ENCODE measurements at places on chromosomes 4 and X.

DNA sequence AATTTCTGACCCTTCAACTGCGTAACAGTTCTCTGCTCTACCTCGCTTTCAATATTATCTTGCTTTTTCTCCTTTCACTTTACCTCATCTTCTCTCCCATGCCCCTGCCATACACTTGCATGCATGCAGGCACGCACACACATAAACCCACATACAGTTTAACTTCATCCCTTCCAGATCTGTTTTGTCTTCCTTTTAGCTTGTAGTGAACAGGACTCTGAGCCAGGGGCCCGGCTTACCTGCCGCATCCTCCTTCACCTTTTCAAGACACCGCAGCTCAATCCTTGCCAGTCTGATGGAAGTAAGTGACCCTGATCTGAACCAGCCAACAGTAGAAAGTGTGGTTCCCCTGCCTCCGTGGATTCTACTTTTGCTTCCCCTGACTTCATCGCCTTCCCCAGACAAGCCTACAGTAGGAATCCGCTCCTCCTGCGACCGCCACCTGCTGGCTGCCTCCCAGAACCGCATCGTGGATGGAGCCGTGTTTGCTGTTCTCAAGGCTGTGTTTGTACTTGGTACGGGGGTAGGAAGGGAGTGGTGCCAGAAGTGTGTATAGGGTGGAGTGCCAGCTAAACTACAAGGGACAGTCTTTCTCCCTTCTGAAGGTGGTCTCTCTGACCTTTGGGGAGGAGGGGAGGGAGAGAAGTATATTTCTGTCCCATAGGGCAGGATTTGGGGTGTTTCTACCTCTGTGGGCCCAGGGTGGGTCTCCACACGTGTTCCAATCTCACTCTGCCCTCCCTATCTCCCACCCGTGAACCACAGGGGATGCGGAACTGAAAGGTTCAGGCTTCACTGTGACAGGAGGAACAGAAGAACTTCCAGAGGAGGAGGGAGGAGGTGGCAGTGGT lies 10.7 kb downstream of the MED12 start:
- DNase-seq, result peak; percentile 63

DNA sequence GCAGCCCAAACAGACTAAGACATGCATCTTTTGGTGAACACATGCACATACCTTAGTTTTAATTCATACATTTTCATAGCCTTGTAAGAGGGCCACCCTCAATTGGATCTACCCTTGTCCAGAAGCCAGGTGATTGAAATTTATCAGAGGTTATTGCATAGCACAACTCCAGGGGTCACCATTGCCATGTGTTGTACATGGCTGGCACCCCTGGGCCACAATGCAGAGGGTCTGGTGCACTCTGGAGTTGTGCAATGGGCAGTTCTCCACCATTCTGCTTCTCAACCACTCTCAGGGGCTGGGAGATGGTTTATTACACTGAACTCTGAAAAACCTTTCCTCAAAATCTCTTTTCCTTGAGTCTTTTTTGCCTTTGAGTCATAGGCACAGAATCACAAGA lies 184.4 kb upstream of the CXorf66 start:
- DNase-seq, result no peak

GRCh38 chr4:128525387-128525786 lies 237.8 kb upstream of the PGRMC2 start:
- peak; percentile 42 for DNase-seq

DNA sequence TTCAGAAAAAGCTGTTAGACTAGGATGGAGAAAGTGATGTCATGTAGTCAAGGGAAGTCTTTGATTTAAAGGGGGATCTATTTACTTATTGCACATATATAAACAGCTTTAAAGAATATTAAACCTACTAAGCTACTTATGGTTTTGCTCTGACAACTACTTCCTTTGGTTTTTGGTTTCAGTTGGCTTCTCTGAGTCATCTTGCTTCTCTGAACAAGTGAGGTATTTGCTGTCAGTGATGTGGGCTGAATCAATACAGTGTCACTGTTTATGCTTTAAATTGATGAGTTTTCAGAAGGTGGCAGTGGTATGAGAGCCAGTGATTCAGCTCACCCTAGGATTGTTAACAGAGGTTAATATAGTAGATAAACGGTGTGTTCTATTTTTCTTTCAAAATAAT lies 75.1 kb downstream of the CEP44 start:
- no peak for DNase-seq

GRCh38 chrX:150849996-150850720 lies 48.3 kb downstream of the CD99L2 start:
- DNase-seq, result no peak

DNA sequence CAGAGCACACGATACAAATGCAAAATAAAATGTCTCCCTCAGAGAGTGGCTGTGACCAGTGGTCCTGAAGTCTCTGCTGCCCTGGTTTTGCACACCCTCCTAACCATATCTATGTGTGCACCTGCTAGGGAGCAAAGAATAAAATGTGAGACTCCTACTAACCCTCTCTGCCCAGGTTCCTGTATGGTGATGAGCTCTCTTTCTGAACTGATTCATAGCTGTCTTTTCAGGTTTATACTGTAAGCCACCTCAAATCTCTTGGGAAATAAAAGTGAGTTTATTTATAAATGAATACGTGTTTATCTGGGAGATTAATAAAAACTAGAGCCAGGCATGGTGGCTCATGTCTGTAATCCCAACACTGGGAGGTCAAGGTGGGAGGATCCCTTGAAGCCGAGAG lies 126.0 kb upstream of the RBPJ start:
- no peak for DNase-seq

DNA sequence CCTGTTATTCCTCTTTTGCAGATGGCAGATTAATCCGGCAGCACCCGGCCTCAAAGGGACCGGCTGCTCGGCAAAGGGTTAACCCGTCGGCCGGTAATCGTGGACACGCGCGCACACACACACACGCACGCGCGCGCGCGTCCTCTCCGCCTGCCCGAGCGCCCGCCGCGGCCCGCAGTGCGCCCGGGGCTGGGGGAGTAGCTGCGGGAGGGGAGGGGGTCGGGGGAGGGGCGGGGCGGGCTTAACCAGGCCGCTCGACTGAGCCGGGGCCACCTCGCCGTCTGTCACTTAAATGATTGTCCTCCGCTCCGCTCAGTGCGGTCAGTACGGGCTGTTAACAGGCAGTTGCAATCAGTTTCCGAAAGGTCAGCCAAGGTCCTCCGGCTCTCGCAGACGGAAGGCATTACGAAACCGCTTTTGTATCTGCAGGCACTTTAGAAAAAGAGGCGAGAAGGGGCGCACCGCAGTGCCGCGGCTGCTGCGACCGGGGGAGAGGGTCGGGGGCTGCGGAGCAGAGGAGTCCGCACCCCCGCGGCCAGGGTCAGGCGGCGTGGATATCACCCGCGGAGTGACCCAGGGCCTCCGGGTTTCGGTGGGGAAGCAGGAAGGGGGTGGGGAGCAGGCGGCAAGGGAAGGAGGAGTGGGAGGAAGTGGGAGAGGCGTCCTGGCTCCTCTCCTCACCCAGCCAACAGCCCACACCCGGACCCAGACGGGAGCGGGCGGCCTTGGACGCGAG lies 57.3 kb upstream of the BCOR start:
- DNase-seq, result peak; percentile 78

GRCh38 chrX:24760363-24761000 lies 66.8 kb downstream of the POLA1 start:
- DNase-seq, result no peak

DNA sequence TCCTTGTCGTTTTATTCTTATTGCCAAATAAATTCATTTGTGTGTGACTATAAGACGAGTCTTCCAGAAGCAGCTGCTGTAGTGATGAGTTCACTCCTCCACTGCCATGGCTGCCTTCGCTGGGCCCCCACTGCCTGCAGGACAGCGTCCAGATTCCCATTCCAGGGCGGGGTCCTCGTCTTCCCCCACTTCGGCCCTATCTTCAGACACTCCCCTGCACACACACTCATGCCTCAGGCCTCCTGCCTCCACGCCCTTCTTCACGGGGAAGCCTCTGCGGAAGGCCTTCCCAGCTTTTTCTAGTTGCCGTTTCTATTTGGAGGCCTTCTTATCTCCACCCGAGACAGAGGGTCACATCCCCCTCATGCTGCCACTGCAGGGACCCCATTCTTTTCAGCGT lies 80.4 kb downstream of the SHROOM2 start:
- no peak for DNase-seq

GRCh38 chr4:109996526-109996925 lies 83.8 kb downstream of the EGF start:
- DNase-seq, result no peak

DNA sequence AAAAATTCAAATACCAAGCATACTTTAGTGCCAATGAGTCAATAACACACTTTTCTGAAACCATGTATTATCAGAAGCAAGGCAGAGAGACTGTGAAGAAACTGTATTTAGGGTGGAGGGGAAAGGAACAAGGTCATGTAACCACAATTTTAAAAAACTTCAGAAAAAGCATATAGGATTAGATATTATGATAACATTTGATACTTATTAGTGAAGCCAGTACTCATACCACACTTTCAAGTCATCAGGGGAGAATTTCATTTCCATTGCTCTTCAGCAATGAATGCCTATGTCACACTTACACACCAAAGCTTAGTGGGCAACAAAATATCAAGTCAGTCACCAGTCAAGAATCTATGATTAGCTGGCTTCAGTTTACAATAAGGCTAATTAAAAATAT lies 602.2 kb downstream of the IL15 start:
- no peak for DNase-seq

DNA sequence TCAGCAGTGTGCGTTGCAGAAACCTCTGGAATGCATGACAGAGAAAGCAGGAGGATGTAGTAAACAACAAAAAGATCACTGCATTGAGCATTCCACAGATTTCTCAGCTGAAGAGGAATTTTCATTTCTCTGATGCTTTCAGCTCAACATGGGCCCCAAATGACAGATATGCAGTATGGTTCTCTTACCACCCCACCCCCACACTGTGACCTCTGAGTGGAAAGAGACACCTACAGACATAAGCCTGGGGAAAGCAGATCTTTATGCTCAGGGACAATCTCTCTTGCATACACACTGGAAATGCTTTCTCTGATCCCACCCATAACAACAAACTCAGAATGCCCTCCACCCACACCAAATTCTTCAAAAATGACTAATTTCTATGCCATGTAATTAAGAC lies 983.7 kb upstream of the LCORL start:
- DNase-seq, result no peak

- DNase-seq, result peak; percentile 33
Observed at GRCh38 chr4:7307394-7308099, 115.2 kb downstream of the SORCS2 start.

DNA sequence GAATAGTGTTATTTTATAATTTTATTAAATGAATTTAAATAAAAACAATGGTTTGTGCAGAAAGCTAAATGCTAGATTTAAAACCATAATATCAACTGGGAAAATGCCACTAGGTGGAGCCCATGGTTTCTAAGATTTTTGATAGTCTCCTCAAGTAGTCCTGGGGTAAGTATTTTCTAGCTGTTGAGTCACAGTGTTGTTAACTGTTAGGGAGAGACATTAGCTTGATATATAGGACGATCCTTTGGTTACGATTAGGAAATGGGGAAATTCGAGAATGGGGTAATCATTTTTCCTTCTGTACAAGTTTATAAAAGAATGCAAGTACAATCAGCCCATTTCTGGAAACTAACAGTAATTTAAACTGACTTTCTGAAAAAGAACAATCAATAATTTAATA lies 378.4 kb downstream of the ANKRD50 start:
- DNase-seq, result no peak

- no peak for DNase-seq
Observed at GRCh38 chrX:129836827-129837226, 6.9 kb downstream of the ZDHHC9 start.

DNA sequence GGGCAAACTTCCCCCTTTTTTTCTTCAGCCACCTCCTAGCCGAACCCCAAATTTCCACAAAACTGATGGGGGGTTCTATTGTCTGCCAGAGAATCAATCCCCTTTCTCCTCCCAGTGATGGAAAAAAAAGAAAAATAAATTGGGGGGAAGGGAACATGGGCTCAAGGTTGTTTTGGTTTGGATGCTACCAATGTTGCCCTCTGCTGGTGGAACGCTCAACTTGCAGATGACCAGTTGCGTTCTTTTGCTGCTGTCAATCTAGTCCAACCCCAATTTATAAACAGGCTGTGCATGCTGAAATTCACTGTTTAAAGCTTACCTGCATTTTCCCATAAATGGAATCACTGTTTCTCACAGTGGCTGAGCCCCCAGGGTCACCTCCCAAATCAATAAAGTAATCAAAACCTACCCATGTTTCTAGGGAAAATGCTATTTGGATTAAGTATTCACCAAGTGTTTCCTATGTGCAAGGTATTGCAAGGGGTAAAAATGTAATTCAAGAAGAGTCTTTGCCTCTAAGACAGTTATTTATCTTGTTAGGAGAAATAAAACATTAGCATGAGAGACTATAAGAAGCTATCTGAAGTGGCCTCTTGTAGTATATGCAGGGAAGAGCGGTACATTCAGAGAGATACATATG lies 116.7 kb upstream of the TMEM164 start:
- DNase-seq, result no peak

GRCh38 chr4:174320494-174321199 lies 36.9 kb downstream of the CEP44 start:
- no peak for DNase-seq

- no peak for DNase-seq
Observed at GRCh38 chr4:156558373-156559025, 413.1 kb downstream of the PDGFC start.

GRCh38 chrX:154010330-154011087 lies 9.2 kb downstream of the IRAK1 start:
- no peak for DNase-seq

- no peak for DNase-seq
Observed at GRCh38 chr4:22323691-22324090, 192.2 kb downstream of the ADGRA3 start.

- DNase-seq, result no peak
Observed at GRCh38 chr4:158203436-158203835, 6.8 kb upstream of the TMEM144 start.

- no peak for DNase-seq
Observed at GRCh38 chr4:13765539-13765938, 138.0 kb upstream of the BOD1L1 start.

GRCh38 chr4:14178421-14178820 lies 550.9 kb upstream of the BOD1L1 start:
- DNase-seq, result no peak

DNA sequence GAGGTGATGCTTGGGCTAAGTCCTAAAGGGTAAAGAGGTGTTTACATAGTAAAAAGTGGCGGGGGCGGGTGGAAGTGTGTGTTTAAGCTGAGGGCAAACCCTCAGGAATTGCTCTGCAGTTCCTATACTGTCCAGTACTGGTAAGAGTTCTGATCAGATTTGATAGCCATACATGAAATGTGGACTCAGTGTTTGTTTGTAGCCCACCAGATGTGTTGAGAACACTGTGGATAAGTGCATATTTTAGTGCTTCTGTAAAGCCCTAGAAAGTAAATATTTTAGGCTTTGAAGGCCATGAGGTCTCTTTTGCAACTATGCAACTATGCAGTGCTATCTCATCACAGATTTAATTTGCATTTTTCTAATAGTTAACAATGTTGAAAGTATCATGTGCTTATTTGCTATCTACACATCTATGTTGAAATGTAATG lies 80.7 kb upstream of the EOLA2 start:
- DNase-seq, result no peak

GRCh38 chrX:15749642-15750610 lies 11.9 kb downstream of the CA5B start:
- DNase-seq, result no peak
